Right atrium auricular region (tissue), 2 donors: ENCODE measurements at places on chromosomes 4 and X.
A peak's percentile ranks its signal among the peaks of the same experiment; 100 is the strongest.

DNA sequence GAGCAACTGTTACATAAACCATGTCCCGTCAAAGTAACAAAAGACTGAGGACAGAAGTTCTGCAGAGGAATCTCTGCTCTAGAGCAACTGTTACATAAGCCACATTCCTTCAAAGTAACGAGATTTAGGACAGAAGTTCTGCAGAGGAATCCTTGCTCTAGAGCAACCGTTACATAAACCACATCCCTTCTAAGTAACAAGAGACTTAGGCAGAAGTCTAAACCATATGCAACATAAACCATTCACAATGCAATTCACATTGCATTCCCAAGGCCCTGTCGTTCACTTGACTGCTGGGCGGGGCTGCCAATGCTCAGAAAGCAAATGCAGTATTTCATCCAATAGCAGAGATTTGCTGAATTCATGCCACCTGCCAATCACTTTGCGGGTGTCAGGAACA is 124.4 kb upstream of the PUDP start:
- DNase-seq = no peak
- H3K4me3 ChIP-seq = no peak overlapping the region

DNA sequence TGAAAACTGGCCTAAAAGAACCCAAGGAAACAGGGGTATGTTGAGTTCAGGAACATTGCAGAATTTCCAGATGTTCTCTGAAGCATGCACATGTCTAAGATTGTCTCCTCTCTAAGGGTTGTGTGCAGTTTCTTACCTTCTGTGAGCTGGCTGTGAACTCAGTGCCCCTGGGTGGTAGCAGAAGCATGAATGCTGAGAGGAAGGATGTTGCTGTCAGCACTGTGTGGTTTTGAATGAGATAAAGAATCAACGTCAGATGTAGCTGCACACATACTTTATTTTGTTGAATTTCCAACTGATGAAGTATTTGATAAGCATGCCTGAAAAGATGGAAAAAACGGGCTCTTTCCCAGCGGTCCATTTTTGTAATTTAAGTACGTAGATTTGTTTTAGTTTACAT is 23.8 kb upstream of the CD38 start:
- no peaks in the 10 kb centered on the region for H3K4me1 ChIP-seq
- no peak overlapping the region for H3K27ac ChIP-seq
- no peaks in the 10 kb centered on the region for H3K36me3 ChIP-seq

- no peak overlapping the region for H3K27ac ChIP-seq
- no peaks in the 10 kb centered on the region for H3K27me3 ChIP-seq
- H3K4me1 ChIP-seq = no peaks in the 10 kb centered on the region
- no peak for DNase-seq
Measured at GRCh38 chr4:2101346-2102044, 42.4 kb downstream of the NAT8L start.

DNA sequence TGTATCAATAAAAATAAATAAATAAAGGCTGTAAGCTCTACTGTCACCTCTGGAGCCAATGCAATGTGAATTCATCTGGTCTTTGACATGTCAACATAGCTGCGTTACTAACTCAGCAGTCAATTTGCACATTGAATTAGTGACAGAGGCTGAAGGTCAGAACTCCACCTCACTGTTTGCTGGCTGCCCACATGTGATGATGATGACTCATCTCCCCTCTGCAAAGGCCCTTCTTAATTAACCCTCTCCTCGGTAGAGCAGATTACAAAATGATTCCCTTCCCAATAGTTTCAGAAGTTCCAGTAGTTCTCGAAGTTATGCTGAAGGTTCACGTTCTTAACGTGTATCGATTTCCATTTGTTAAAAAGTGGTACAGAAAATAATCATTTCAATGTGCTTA is 1626.0 kb upstream of the TENM3 start:
- H3K27me3 ChIP-seq = no peaks in the 10 kb centered on the region
- H3K4me3 ChIP-seq = no peak overlapping the region
- H3K4me1 ChIP-seq = no peaks in the 10 kb centered on the region

GRCh38 chrX:48737940-48738339 is 23.6 kb upstream of the GLOD5 start:
- H3K4me1 ChIP-seq = peaks cover 5% of the 10 kb centered on the region
- no peaks in the 10 kb centered on the region for H3K27me3 ChIP-seq
- no peak for DNase-seq
- H3K4me3 ChIP-seq = peak overlapping the region; percentile 44

DNA sequence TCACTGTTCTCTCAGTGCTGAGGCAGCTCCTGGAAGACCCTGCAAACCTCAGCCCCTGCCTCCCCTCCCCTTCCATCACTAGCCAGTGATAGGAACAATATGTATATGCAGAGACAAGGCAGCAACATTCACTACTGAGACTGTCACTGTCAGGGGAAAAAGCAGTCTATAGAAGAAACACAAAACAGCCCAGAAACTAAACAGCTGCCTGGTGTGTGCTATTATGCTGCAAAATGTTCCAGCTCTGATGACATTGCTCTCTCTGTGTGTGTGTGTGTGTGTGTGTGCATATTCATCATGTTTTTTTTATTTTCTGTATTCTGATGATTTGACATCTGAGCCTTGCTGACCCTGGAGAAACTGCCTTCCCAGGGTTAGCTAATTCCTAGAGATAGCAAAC is 147.2 kb downstream of the SPATA18 start:
- H3K4me1 ChIP-seq = no peaks in the 10 kb centered on the region
- no peaks in the 10 kb centered on the region for H3K36me3 ChIP-seq
- no peaks in the 10 kb centered on the region for H3K27me3 ChIP-seq
- no peak overlapping the region for H3K4me3 ChIP-seq

DNA sequence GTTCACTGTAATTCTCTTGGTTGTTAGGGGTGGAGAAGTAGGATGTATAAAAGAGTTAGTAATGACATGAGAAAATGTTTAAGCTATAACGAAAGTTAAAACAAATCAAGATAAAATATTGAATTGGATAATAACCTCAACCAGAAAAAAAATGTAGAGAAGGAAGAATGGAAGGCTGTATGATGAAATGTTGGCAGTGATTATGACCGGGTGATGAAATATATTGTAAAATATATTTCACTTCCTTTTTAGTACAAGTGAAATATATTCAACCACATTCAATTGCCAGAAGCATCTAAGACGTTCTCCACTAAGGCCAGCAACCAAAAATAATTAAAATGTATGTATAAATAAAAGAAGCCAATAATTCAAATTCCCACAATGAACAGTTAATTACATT is 309.3 kb upstream of the FGF13 start:
- no peak for DNase-seq
- no peak overlapping the region for H3K27ac ChIP-seq
- no peaks in the 10 kb centered on the region for H3K36me3 ChIP-seq
- no peak overlapping the region for H3K4me3 ChIP-seq
- H3K4me1 ChIP-seq = no peaks in the 10 kb centered on the region
- H3K27me3 ChIP-seq = no peaks in the 10 kb centered on the region

DNA sequence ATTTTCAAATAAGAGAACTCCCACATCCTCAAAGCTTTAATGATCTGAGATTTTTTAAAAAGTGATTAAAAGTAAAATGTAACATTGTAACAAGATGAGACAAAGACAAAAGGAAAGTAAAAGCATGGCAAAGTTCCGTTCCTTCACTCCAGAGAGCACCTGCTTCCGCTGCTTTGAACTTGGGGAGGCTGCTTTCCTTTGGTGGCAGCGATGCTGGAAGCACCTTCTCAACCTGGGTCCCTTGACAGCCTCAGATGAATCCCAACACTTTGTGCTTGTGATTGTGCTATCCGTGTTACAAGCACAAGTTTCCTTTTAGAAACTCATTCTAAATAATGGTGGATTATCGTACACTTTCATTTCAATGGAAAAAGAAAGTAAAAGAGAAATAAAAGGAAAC is 59.7 kb downstream of the HADH start:
- H3K4me3 ChIP-seq = no peak overlapping the region
- no peak overlapping the region for H3K27ac ChIP-seq
- H3K4me1 ChIP-seq = no peaks in the 10 kb centered on the region
- no peaks in the 10 kb centered on the region for H3K27me3 ChIP-seq

DNA sequence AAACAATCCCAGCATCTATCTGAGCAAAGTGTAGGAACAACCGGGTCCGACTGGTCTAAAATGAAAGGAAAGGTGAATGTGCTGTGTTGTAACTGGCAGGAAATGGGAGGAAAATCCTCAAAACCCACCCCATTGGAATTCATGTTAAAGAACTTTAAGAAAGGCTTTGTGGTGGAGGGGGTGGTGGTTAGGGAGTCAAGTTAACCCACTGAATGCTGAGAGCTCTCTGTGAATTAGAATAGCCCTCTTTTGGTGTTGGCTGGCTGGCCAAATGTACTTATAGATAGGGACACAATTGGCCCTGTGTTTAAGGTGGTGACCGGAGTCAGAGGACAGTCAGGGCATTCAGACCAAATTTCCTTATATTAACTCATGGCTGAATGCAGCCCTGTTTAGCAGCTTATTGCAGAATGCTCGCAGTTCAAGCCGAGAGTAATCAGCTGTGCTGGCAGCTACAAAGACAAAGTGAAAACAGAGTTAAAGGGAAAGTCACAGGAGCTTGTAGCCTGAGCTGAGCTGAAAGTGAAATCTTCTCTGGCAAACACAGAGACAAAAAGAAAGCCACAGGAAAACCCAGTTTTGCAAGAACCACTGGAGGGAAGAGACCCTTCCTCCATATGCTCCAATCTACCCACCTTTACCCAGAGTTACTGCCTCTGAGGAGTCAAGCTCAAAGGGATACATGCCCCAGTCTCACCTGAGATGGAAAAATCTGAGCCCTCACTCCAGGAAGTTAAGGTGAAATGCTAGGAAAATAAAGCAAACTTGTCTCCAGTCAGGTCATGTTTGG is 38.5 kb upstream of the UGT2B7 start:
- H3K4me1 ChIP-seq = no peaks in the 10 kb centered on the region
- no peak overlapping the region for H3K27ac ChIP-seq
- no peak for DNase-seq
- no peak overlapping the region for H3K4me3 ChIP-seq
- no peaks in the 10 kb centered on the region for H3K27me3 ChIP-seq

DNA sequence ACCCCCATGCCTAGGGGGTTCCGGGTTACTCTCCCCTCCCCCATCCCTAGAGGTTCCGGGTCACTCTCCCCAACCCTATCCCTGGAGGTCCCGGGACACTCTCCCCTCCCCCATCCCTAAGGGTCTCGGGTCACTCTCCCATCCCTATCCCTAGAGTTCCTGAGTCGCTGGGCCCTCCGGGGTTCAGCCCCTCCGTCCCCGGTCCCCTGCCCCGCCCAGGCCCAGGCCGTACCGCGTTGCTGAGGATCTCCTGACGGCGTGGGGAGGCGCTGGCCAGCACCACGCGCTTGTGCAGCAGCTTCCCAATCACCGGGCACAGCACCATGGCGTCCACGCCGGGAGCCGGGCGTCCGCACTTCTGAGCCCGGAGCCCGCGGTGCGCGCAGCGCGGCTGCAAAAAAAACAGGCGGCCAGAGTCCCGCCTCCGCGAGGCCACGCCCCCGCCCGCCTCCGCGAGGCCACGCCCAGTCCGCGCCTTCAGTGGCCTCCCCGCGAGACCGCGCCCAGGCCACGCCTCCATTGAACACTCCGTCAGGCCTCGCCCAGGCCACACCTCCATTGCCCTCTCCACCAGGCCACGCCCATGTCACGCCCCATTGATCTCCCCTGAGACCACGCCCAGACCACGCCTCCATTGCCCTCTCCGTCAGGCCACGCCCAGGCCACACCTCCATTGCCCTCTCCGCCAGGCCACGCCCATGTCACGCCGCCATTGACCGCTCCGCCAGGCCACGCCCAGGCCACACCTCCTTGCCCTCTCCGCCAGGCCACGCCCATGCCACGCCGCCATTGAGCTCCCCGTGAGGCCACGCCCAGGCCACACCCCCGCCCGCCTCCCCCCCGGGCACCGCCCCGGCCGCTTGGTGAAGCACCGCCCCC is at the start of gene ASMTL:
TSS of gene ASMTL (minus strand) at position 394 of the 879 bp plus-strand sequence. CDS start at position 325, 69 bp downstream.
- no peaks in the 10 kb centered on the region for H3K27me3 ChIP-seq
- DNase-seq = peak; percentile 99
- peak within 1 kb of the TSS; percentile 88 for H3K4me3 ChIP-seq
- no peaks in the 10 kb centered on the region for H3K36me3 ChIP-seq
- H3K27ac ChIP-seq = peak within 1 kb of the TSS; percentile 95

DNA sequence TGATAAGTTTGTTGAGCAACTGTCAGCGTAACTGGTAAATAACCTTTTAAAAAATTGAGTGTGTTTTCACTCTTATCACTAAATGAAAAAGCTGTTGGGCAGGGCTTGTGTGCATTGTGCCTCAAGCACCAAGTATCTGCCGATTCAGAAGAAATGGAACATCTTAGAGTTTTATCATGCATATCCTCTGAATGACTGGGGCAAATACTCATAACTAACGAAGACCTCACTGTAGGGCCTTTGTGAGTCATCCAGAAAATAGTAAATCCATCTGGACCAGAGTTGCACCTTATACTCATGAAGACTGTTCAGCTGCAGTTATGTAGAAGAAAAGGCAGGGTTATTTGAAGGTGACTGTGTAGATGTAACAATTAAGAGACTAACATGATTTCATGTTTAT is 222.1 kb downstream of the CAMK2D start:
- H3K36me3 ChIP-seq = no peaks in the 10 kb centered on the region
- no peaks in the 10 kb centered on the region for H3K27me3 ChIP-seq
- H3K27ac ChIP-seq = peak overlapping the region; percentile 15
- DNase-seq = no peak

DNA sequence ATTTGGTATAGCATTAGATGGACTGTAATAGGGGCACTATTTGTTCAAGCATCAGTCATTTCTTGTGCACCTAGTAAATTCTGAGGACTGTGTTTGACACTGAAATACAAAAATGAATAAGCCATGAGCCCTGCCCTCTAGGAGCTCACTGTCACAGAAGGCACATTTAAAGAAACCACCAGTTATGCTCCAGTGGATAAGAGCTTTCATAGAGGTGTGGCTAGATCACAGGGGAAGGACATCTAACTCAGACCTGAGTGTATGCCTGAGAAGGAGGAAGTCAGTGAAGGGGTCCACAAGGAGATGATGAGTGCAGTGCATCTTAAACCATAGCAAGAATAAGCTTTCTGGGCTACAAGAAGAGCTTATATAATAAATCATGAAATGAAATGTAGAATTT is 40.1 kb downstream of the BTC start:
- H3K4me3 ChIP-seq = no peak overlapping the region
- H3K27me3 ChIP-seq = no peaks in the 10 kb centered on the region

DNA sequence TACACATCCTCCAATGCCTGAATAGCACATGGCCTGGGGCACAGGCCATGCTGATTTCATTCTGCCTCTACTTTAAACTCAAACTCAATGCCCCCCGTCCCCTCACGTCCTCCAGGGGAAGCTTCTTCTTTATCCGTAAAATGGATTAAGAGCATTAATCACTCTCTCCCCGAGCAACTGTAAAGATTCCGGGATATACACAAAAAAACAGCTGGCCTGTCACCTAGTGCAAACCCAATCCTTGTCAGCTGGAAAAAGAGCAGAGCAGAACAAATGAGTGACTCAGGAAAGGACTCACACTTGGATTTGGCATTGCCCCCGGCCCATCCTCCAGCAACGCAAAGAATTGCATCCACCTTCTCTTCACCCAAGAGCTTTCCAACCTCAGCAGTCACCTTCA is 7.8 kb downstream of the QDPR start:
- no peaks in the 10 kb centered on the region for H3K4me1 ChIP-seq
- peaks cover 62% of the 10 kb centered on the region for H3K36me3 ChIP-seq
- H3K27ac ChIP-seq = no peak overlapping the region
- H3K4me3 ChIP-seq = no peak overlapping the region
